ENCODE measurements at places on chromosomes 6 and 20.

DNA sequence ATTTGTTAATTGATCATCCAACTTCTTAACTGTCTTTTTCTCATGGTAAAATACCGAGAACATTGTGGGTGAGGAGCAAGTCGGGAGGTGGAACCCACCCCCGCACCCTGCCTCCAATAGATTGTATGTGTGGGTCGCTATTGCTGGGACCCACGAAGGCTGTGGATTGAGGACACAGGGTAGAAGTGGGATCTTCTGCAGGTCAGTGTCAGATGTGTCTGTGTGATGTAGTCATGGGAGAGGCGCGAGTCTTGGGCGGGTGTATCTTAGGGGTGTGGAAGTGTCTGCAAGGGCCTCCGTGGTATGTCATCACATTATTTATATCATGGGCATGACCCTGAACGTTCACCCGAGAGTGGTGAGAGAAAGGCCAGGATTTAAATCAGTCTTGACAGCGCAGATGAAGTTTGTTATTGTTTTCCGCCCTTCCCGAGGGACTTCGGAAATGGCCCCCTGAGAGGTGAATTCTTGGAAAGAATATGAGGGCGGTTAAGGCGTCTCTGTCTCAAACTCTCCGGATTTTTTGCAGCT, 472 bp upstream of the PAQR8 start:
- DNase-seq: no peak

GRCh38 chr6:57263739-57264138, 41.6 kb upstream of the RAB23 start:
- no peak for DNase-seq

GRCh38 chr20:23078351-23079015, 7.6 kb downstream of the CD93 start:
- DNase-seq: no peak

DNA sequence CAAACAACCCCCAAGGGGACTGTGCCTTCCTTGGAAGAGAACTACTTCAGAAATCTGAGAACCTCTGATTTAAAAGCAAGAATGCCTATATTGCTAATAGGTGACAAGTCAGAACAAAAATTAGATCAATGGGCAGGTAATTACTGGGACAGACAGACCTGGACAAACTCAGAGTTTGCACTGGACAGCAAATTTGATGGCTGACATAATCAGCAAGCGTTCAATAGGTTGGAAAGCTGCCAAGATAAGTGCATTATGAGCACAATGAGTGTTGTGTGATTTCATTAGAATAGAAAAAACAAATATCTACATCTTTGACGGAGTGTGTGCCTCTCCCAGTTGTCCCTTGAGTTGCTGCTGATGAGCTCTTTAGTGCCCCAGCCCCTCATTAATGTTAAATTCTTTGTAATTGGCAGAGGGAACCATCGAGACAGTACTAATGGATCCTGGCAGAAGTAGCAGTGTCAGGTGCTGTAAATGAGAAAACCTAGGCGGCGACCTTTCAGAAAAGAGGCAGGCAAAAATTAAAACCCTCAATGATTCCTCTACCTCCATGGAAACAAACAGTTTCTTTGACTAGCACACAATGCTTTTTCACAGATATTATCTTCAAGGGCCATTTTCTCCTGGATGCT, 116.5 kb upstream of the COL21A1 start:
- no peak for DNase-seq

- DNase-seq: peak; percentile 8
These were observed 68.3 kb downstream of the NPEPL1 start for GRCh38 chr20:58760856-58761255.

- DNase-seq: no peak
These were observed 41.1 kb downstream of the PLN start for GRCh38 chr6:118589186-118589585.

- DNase-seq: no peak
These were observed 342.8 kb downstream of the KIF16B start for GRCh38 chr20:16230402-16230801.

DNA sequence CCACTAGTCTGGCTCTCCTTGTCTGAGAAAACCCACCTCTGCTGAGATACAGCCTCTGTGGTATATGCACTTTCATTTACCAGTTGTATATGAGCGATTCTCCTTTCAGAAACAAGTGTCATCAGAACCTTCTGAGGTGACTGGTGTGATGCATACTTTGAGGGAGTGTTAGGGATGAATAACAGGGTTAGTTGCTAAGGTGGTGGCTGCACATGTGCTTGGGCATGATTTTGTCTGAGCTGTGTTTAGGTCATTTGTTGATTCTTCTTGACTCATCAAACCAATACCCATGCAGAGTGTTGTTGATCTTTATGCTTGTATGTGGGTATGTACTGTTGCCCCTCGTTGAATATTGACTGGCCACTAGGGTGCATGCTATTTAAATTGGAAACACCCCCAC, 25.7 kb downstream of the DTD1 start:
- no peak for DNase-seq

- DNase-seq: no peak
These were observed 1.3 kb downstream of the DIDO1 start for GRCh38 chr20:62925076-62925419.

GRCh38 chr6:149942461-149942829, 631 bp downstream of the ULBP2 start:
- DNase-seq: no peak

Measured in Ammon's horn (tissue), 1 donor.